ENCODE measurements at places on chromosomes 1 and 21. TPM values are rescaled to one million over a fixed set of nuclear protein-coding genes. Genes with fewer than 3 reads are reported as not detected.

The CHI3L1 gene
- total RNA-seq: not detected

The BCL2L15 gene
- total RNA-seq: 0.33 TPM

The PTCH2 gene
- total RNA-seq: under 0.01 TPM

The CLCNKA gene
- total RNA-seq: not detected

The NCF2 gene
- total RNA-seq: 0.10 TPM

The RUNX3 gene
- not detected for total RNA-seq

The OR2T35 gene
- not detected for total RNA-seq

The CDC42 gene
- total RNA-seq: 879 TPM

The SIPA1L2 gene
- 12.7 TPM for total RNA-seq

The CD5L gene
- total RNA-seq: not detected

The NOS1AP gene
- total RNA-seq: 0.98 TPM

The ENAH gene
- 60.8 TPM for total RNA-seq

The PBXIP1 gene
- 59.8 TPM for total RNA-seq

The EXTL1 gene
- under 0.01 TPM for total RNA-seq

The JAM2 gene
- total RNA-seq: 1.8 TPM

The TRABD2B gene
- total RNA-seq: under 0.01 TPM

The NCAM2 gene
- total RNA-seq: 0.57 TPM

The C1orf116 gene
- total RNA-seq: not detected

The CRYBG2 gene
- total RNA-seq: not detected

The GRHL3 gene
- not detected for total RNA-seq

The SMYD2 gene
- 52.0 TPM for total RNA-seq

The HES2 gene
- 31.7 TPM for total RNA-seq

The CELA3B gene
- not detected for total RNA-seq

The SLC9C2 gene
- total RNA-seq: not detected

The CACNA1S gene
- not detected for total RNA-seq

The DMRTA2 gene
- not detected for total RNA-seq

The DNAI4 gene
- 2.6 TPM for total RNA-seq

The CORT gene
- 0.29 TPM for total RNA-seq

The NUP210L gene
- total RNA-seq: under 0.01 TPM
